ENCODE measurements at places on chromosomes 16 and 17.

GRCh38 chr17:35293151-35293847 lies 50.4 kb downstream of the SLFN5 start:
- DNase-seq, result no peak

DNA sequence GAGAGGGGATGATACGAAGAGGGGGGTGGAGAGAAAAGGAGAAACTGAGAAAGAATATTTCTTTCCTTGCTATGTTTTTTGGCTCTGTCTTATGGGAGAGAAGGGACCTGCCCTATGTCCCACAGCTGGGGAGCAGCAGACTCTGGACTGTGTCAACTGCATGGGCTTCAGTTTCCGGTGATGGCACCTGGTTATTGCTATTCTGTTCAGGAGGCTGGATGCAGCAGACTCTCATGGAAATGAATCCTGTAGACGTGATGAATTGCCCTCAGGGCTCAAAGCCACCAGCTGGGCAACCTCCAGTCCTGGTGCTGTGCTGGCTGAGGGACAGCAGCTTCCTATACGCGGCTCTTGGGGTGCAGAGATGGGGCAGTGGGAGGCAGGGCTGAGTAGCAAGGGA lies 121.2 kb downstream of the HAPSTR1 start:
- DNase-seq, result no peak

DNA sequence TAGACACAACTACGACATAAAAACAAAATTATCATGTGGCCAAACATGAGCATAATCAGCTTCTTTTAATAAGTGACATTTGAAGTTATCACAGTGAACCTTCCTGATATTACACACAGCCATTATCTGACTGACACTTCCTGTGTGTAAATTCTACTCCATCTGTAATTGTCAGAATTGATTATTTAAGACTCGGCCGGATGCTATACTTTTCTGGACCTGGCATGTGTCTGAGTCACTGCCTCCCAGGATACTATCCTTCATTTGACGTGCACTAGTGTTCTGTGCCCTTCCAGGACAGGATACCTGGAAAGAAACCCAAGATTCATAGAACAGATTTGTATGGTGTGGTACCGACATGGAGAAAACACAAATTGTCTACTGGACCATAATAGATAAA lies 242.0 kb downstream of the HS3ST3A1 start:
- DNase-seq, result no peak

- no peak for DNase-seq
Measured at GRCh38 chr17:66730461-66730923, 104.4 kb upstream of the CACNG5 start.

DNA sequence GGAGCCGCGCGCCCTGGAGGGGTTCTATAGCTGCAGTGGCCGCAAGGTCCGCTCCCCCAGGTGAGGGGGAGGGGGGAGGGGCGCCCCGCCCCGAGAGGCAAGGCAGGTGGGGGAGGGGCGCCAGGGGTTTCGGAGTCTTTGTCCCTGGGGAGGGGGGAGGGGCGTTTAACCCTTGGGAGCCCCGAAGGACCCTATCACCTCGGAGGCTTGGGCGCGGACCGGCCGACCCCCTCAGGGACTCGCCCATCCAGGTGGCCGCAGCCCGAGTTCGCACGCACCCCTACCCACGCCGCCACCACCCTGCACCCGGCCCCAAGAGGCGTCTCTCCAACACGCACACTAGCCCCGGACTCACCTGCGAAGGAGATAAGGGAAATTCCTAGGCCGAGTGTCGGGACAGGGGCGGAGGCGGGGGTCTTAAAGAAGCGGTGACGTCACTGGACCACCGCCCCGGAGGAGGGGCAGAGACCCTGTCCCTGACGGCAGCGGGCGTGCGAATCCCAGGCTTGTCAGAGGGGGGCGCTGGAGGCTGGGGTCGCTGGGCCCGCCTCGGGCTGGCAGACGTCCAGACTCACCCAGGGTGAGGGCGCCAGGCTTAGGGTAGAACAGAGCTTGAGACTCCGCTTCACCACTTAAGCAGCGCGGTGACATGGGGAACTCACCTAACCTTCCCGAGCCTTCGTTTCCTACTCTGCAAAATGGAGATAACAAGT lies at the start of gene CLDN6:
Gene CLDN6, minus strand, starts transcription at position 390 of the 713 bp plus-strand sequence. CDS start 2,162 bp downstream, outside the sequence.
- no peak for DNase-seq

DNA sequence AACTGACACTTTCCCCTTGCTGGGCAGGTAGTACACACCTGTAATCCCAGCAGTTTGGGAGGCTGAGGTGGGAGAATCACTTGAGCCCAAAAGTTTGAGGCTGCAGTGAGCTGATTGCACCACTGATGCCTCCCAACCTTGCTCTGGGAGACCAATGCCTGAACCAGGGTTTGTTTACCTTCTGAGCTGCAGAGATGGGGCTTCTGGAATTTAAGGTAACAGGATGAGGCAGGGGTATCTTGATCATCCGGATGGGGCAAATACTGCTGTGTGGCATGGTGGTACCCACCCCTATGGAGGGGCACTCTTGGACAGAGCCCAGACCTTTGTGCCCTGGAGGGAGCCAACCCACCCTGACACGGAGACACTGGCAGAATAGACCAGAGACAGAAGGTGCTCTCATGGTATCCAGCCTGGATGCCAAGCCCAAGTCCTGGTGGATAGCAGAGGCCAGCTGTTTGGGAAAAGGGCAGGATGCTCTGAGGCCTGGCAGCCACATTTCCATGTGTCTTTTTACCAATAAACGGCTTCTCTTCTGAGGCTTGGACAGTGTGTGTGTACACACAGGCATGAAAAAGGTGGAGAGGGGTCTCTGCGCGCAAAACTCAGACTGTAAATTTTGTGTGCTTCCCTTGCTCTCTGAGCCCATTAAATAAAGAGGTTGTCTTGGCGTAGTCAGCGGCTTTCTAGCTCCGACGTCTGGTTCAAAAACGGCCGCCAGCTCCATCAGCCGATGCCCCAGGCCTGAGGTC lies 4.4 kb downstream of the ZNF48 start:
- no peak for DNase-seq

DNA sequence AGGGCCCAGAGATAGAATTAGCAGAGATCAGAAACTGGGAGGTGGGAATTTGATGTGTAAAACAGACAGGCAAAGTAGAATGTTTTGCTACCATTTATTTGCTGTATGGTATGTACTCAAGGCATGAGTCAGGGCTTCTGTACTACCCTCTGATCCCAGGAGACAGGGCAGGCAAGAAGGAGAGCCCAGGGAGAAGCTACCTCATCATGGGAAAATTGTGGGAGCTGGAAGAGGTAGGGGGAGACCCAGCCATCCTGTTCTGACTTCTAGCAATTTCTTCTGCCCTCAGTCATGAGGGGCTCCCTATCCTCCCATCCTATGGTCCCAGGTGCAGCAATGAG lies 1.7 kb upstream of the PIGS start:
- DNase-seq, result no peak

DNA sequence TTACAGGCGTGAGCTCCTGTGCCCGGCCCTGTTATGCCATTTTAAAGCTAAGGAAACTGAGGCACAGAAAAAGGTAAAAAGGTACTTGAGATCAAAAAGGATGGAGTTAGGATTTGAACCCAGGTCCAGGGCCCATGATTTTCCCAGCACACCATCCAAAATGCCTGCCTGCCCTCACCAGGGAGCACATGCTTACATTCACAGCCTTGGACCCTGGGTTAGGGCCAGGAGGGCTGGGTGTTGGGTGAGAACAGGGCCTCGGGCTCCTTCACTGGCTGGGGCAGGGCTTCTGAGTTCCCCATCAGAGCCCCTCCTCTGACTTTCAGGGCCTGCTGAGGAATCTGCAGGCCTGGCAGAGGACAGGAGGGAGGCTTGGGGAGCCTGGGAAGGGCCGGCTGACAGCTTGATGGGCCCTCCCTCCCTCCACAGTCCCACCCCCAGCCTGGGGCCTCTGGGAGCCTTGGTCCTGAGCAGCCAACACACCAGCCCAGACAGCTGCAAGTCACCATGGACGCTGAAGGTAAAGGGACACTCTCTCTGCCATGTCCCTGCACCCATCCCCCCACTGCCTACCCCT lies at the start of gene QPRT:
Gene QPRT, plus strand, starts transcription at position 490 of the 577 bp plus-strand sequence. Its CDS starts 18 bp downstream, at position 508.
- peak; percentile 72 for DNase-seq

DNA sequence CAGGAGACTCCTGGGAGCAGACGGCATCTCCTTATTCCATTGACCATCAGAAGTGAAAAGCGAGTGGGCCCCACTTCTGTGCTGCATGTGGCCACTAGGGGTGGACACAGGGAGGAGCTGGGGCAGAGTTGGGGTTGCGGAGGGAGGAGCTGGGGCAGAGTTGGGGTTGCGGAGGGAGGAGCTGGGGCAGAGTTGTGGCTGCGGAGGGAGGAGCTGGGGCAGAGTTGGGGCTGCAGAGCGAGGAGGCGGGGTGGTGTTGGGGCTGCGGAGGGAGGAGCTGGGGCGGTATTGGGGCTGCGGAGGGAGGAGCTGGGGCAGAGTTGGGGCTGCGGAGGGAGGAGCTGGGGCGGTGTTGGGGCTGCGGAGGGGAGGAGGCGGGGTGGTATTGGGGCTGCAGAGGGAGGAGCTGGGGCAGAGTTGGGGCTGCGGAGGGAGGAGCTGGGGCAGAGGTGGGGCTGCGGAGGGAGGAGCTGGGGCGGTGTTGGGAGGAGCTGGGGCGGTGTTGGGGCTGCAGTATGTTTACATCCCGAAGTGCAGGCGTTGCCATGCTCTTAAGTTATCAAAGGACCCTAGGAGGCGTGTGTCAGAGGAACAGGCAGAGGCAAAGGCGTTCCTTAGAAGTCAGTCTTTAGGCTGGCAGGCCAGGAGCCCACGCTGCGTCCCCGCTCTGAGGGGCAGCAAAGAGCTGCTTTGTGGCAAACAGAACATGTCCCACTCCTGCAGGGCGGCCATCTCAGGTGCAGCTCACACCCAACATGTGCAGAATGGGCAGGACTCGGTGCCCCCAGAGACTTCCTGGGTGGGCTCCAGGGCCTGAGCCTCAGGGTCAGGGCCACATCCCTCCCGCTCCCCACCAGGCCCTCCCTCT lies 76.0 kb downstream of the ZNF778 start:
- no peak for DNase-seq

DNA sequence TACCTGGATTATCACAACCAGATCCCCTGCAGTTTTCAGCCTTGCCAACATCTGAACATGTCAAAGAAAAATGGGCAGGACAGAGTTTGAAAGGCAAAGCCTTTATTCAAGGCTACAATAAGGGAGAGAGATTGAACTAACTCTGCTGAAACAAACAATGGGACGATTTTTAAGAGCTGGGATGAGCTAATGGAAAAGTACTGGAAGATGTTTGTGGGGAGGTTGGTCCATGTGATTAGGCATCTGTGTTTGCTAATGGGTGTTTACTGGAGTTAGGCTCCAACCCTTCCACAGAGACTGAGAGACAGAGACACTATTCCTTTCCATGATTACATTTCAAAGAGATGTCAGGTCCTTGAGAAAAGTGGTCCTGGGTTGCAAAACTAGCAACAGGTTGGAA lies 35.0 kb upstream of the HSBP1 start:
- DNase-seq, result peak; percentile 86

DNA sequence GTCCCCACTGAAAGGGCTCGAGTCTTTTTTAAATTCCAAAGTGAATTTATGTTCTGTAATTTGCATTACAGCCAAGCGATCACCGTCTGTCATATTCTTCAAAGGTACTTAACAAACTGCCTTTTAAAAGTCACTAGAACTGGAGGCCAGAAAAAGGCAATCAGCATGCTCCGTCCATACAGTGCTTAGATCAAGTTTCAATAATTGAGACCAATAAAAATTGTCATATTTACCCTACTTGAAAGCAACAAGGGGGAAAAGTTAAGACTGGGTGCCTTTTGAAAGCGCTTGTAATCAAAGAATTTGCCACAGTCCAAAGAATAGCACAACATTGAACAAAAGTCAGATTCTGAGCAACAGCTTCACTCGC lies 9.0 kb upstream of the ZFHX3 start:
- no peak for DNase-seq

GRCh38 chr17:36092230-36092629 lies 2.3 kb upstream of the CCL3 start:
- no peak for DNase-seq

DNA sequence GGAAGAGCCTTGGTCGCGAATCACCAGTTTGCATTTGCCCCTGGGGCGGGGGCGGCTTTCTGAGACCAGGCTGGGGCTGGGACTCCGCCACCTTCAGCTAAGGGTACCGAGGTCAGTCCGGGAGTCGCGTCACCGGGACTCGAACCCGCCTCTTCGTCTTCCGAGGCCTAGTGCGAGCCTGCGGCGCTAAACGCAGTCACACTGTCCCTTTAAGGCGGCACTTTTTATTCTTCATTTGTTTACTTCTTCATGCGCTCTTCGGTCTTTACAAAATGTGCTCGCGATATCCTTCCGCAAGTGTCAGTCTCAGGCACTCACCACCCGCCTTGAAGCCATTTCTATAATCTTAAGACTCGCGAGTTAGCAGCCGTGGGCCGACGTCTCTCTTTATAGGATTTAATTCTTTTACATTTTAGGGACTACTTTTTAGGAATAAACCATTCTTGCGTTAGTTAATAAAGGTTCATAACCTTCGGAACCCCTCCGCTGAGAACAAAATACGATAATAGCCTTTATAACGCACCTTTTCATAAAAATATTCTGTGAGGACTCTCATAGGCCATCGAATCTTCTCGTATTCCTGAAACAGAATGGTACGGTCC lies 593 bp upstream of the HEXIM1 start:
- DNase-seq, result peak; percentile 92

- no peak for DNase-seq
Measured at GRCh38 chr17:75468291-75468754, 11.9 kb downstream of the TMEM94 start.

- no peak for DNase-seq
Measured at GRCh38 chr17:15893658-15894024, 51.3 kb upstream of the ADORA2B start.

DNA sequence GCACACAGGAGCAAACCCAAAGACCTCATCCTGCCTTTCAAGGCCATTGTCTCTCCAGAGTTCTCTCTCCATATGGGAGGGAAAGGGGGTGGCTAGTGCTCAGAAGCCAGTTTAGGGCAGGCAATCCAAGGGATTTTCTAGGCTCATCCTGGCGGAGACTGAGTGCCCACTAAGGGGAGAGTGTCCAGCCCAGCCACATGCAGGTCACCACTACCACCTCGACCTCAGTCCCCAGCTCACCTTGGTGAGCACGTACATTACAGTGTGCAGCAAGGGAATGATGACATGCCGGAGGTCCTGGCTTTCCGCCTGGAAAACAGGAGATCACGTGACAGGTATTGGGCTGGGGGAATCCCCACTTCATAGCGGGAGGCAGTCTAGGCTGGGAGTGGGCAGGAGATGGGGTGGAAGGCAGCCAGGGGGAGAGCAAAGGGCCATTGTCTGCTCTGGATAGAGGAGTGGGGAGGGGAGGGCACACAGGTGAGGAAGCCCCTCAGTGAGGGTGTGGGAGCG lies 29.9 kb downstream of the PIK3R6 start:
- DNase-seq, result no peak

Data from foreskin melanocyte (primary cell).